ENCODE measurements at places on chromosomes 1 and 21.

DNA sequence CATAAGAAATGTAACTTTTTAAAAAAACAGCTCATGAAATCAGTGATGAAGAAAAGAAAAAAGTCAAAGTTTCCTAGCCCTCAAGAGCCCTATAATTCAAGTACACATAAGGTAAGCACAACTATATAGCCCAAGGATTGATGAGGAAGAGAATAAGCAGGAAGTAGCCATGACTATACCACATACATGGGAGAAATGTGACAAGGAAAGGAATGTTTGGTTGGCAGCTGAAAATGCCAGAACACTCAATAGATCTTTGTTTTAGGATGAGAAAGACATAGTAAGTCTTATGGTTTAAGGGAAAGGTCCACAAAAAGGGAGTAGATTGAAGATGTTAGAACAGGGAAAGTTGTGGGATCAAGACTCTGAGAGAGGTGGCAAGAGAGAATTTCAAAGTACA is 5.7 kb downstream of the DOCK7 start:
- DNase-seq, result no peak

- no peak for DNase-seq
These were observed 28.5 kb upstream of the TMEM39B start for GRCh38 chr1:32044234-32044633.

DNA sequence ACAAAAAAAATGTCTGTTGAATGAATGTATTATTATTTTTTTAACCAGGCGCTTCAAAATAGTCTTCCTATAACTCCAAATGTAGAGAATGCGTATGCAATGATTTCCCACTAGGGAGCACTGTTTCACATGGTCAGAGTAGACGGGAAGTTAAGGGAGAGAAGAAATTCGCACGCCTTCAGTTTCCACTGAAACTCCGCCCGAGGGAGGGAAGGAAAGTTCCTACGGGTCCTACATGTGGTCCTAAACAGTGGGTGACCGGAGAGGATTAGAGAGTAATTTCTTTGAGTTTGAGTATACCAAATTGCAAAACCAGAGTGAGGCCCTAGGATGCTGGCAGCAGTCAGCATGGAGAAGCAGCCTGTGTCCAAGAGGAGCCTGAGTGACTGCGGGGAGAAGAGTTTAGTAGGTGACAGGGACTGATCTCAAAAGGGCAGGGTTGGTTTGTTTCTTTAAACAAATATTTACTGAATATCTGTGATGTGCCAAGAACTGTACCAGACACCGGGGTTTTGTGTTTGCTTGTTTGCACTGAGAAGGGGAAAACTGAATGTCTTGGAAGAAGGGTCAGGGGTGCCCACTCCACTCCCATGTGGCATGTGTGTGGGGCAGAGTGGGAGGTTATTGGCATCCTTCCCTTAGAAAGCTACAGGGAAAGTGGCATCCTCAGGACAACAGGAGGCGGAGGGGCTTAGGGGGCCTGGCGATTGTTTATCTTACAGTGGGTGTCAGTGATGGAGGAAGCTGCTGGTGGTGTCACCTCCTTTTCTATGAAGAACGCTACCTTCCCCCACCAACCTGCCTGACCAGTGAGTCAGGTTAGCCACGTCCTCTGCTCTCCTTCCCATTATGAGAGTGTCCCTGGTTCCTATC is 22.8 kb downstream of the RNU5D-1 start:
- no peak for DNase-seq

GRCh38 chr1:111290630-111291029 is at the start of gene CHIA:
Gene CHIA (plus strand): TSS chr1:111290851. CDS start chr1:111310468, 19,617 bp downstream.
- DNase-seq, result no peak

- no peak for DNase-seq
These were observed 88.2 kb downstream of the RABGAP1L start for GRCh38 chr1:174247472-174247871.

DNA sequence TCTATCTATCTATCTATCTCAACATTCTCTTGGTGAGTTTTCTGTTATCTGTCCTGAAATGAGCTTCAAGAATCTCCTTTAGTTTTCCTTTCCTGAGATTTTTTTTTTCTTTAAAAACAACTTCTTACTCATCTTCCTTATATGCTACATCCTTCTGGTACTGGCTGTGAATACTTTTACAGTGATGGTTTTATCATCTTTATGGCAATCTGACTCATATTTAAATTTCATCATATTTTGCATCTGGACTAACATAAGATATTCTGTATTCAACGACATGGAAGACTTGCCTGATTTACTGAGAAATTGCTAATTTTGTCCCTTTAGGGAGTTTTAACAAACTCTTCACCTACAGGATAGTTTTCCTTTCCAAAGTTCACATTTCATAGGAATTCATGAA is 33.0 kb downstream of the PDE4B start:
- DNase-seq, result no peak

DNA sequence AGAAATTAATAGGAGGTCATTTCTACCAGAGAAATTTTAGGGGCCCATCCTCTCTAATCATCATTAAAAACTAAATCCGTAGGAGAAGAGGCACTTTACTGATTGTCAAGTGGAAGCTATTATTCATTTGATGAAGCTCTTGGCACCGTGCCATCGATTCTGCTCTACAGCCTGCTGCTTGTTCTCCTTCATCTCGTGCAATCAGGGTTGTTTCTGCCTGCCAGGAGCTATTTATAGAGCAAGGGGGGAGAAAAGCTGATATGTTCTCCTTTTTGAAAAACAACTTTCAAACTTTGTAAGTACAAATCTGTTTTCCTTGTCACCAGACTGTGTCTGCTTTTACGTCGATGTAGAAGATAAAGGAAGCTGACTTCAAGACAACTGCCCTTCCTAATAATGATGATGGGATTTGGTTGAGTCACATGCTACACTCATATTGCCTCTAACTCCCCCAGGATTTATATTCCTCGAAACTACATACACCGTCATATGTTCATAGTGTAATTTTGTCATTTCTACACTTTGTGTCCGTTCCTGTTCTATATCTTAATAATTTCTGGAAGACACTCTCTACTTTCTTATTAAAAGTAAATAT is 169.6 kb upstream of the LHX8 start:
- no peak for DNase-seq

DNA sequence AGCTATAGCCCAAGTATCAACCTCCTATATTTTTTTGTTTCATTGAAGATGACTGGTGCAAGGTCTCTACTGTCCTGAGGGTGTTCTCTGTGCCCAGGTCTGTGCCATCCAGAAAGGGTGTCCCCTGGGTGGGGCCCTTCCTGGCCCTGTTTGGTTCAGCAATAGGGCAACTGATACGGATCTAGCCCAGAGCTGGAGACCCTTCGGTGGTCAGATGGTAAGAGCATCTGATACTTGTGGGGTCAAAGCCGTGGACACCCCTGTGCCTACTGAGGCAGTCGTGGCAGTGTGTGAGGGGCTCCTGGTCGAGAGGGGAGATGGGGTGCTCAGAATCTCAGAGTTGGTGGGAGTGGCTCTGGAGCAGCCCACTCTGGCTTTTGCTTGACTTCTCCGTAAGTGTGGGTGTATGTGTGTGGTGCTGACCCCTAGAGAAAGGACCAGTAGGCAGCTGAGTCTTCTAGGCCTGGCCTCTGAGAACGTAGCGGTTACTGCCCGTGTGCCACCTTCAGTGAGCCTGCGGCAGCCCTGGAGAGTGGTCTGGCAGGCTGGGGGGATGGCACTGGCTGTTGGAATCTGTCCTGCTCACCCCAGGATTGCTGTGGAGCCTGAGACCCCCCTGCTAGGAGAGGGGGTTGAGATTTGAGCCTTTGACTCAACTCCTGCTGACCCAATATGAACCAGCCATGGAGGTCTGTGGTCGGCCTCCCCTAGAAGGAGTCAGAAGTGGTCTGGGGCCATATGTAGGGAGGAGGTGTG is 2.7 kb downstream of the AMPD2 start:
- DNase-seq, result no peak

DNA sequence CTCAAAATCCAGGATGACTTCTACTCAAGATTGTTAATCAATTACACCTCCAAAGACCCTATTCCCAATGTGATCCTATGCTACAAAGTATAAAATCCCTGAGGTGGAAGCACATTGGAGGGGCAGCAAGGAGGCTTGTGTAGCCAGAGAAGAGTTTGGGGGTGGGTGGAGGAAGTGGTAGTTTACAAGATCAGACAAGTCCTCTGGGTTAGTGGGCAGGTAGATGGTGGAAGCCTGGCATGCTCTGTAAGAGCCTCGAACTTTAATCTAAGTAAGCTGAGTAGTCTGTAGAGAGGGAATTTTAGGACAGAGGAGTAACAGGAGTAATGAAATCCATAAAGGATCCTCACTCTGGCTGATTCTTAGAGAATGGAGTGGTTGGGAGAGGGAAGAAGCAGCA is 65.0 kb upstream of the KCTD3 start:
- DNase-seq, result no peak

DNA sequence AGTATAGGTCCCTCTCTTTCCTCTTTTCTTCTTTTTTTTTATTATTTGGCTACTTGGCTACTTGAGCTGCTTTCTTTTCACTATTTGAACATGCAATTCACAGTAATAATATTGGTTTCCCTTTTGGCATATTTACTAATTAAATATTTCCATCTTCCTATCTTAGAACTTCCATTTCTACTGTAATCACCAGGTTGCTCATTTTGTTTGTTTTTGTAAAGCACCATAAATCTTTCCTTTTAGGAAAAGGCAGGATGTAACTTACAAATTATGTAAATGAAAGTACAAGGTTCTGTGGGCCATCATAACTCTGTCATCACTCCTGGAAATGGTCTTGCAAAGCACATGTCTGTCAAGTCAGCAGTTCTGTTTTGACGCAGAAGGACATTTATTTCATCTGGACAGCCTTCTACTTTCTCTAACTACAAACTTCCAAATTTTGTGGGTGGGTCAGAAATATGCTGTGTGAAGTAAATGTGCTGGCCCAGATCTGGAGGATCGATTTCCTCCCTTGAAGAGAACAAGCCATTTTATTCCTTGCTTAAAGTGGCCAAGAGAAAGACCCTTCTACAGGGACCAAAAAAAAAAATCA is 71.7 kb upstream of the TNFSF18 start:
- no peak for DNase-seq

GRCh38 chr1:56868761-56869160 is 14.2 kb downstream of the C8A start:
- no peak for DNase-seq

GRCh38 chr1:38301040-38301439 is 254.4 kb upstream of the POU3F1 start:
- no peak for DNase-seq

DNA sequence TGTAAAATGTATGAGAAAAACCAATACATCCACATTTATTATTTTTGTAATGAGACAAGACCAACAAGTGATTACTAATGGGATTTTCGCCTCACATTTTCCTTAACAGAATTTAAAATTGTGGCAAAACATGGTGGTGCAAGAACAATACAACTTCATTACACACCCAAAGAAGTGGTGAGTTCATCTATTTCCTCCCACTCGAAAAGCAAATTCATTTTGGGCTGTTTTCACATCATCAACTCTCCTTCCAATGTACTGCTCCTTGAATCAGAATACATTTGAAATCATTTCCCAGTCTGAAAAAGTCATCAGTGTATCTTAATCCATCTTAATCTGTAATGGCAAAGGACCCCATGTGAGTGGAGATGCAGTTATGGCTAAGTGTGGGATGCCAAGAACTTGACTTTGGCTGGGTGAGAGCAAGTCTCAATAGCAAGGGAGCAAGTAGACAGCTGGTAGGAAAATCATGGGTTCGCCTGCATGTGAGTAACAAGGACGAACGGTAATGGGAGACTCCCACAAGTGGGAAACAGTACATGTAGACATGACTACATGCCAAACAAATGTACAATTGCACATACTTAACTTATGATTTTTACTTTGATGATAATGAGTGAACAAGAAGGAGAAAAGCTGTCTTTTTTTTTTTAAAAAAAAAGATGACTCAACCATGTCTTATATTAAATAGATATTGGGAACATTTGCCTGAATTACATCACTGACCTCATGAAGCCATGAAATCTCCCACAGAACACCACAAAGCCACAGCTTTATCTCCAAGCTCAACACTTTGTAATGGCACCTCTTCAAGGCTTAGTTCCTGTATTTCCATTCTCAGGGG is 46.0 kb downstream of the RUNX1 start:
- no peak for DNase-seq

DNA sequence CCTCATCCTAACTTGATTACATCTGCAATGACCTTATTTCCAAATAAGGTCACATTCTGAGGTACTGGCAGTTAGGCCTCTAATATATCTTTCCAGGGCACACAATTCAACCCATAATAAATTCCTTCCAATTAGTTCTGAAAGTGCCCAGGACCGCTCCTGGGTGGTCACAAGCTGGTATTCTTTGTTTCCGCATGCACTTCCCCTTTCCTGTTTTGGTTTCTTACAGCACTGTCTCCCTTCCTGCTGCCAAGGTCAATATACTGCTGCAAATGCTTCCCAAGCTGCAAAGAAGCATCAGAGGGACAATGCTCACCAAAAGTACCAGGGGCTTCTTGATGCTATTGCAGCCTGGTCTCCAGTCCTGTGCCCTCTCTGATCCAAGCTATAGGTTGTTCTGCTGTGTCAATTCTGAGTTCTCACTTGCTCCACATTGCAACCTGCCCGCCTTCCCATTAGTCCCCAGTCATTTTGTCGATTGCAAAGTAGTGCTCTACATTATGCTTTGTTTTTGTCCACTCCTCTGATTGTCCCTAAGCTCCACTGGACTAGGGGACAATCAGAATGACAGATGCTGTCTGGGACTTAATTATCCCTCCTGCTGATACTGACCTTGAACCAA is 13.9 kb upstream of the XPR1 start:
- DNase-seq, result no peak

- no peak for DNase-seq
These were observed 17.2 kb downstream of the GNG12 start for GRCh38 chr1:67816095-67816475.

DNA sequence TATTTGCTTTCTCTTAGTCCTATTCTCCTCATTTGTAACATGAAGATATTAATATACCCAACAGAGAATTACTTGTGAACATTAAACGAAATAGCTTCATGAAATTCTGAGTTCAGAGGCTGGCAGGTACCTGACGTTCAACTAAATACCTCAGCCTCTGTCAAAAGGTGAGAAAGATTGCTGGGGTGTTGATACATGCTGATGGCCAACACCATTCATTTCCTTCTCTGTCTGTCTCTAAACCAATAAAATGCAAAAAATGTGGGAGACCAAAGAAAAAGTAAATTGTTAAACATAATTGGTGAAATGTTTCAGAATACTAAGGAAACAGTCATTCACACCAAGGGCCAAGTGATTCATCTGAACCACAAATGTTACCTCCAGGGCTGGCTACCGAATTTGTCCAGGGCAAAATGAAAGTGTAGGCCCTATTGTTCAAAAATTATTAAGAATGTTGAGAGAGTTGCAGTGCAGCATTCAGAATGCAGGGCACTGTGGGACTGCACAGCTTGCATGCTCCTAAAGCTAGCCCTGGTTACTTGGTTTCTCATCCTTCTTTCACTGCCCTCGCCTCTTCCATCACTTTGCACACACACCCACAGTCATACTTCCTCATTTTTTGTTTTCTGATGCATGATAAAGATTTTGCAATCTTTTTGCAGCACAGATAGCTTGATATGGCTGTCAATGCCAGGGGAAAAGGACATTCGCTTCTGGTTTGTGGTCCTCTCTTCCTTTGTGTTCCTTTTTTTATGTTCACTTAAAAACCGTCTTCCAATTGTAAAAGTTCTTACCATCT is 414.3 kb upstream of the NR5A2 start:
- no peak for DNase-seq

Data from caudate nucleus (tissue), 63 donors.